ENCODE measurements at places on chromosomes 11 and 22.
A peak's percentile ranks its signal among the peaks of the same experiment; 100 is the strongest.

- no peak for DNase-seq
- H3K36me3 ChIP-seq, result no peaks in the 10 kb centered on the region
- no peaks in the 10 kb centered on the region for H3K27me3 ChIP-seq
- H3K4me1 ChIP-seq, result no peaks in the 10 kb centered on the region
Measured at GRCh38 chr11:17494019-17494418, 17.4 kb upstream of the ABCC8 start.

DNA sequence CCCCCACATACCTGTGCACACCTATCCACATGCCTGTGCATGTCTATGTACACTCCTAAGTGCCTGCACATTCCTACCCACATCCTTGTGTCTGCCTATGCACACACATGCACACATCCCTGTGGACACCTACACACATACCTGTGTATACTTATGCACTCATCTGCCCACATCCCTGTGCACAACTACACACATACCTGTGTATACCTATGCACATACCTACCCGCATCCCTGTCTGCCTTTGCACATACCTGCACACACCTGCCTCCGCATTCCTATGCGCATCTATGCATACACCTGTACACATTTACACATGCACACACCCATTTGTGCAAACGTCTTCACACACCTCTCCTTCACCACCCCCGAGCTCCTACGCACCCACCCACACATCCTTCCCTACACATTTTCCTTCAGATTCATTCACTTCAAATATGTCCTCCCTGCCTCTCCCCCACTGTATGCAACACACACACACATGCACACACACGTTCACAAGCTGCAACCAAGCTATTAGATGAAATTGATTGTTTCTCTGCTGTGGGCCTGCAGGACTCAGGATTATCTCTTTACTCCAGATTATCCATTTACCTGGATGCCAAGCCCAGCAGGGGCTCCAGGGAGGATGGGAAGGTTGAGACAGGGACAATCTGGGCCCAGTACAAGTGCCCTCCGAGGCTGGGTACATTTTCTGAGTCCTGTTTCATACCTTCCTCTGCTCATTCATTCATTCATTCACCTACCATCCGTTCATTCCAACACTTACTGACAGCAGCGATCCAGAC lies 53.2 kb downstream of the TSPAN18 start:
- H3K4me3 ChIP-seq, result no peak overlapping the region
- no peak for DNase-seq
- no peaks in the 10 kb centered on the region for H3K27me3 ChIP-seq
- no peaks in the 10 kb centered on the region for H3K36me3 ChIP-seq

- no peak for DNase-seq
- no peak overlapping the region for H3K27ac ChIP-seq
- H3K36me3 ChIP-seq, result no peaks in the 10 kb centered on the region
Measured at GRCh38 chr11:117973503-117973860, 12.7 kb upstream of the IL10RA start.

DNA sequence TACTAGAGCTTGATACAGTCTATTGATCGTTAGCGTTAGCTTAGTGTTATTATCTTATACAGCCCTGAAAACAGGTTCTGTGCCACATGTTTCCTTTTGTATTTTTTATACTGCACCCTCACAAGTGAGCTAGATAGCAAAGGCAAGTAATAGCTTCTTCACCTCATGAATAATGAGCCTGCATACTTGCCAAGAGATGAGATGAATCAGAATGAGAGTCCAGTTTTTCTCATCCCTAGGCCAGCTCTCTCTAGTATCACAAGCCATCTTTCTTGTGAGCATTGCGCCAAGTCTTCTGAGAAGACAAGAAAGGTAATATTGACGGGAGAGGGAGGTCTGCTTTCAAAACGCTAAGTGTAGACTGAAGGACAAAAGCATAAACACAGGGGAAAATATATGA lies 8.7 kb upstream of the CARD18 start:
- H3K4me3 ChIP-seq, result no peak overlapping the region
- no peaks in the 10 kb centered on the region for H3K4me1 ChIP-seq
- DNase-seq, result no peak
- H3K27ac ChIP-seq, result no peak overlapping the region
- H3K27me3 ChIP-seq, result no peaks in the 10 kb centered on the region

DNA sequence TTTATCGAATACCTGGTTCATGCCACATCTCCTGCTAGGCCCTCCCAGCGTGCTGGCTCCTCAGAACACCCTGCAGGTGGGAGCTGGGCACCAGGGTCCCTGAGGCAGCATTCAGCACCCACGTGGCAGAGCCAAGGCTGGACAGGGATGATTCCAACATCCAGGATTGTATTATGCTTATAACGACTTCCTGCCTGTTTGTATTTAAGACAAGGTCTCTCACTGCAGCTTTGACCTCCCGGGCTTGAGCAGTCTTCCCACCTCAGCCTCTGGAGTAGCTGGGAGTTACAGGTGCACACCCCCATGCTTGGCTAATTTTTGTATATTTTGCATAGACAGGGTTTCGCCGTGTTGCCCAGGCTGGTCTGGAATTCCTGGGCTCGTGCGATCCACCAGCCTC lies 64.7 kb upstream of the WNT7B start:
- no peaks in the 10 kb centered on the region for H3K36me3 ChIP-seq
- no peaks in the 10 kb centered on the region for H3K27me3 ChIP-seq
- H3K4me3 ChIP-seq, result no peak overlapping the region
- no peak for DNase-seq
- H3K27ac ChIP-seq, result peak overlapping the region; percentile 62
- H3K4me1 ChIP-seq, result peaks cover 62% of the 10 kb centered on the region

DNA sequence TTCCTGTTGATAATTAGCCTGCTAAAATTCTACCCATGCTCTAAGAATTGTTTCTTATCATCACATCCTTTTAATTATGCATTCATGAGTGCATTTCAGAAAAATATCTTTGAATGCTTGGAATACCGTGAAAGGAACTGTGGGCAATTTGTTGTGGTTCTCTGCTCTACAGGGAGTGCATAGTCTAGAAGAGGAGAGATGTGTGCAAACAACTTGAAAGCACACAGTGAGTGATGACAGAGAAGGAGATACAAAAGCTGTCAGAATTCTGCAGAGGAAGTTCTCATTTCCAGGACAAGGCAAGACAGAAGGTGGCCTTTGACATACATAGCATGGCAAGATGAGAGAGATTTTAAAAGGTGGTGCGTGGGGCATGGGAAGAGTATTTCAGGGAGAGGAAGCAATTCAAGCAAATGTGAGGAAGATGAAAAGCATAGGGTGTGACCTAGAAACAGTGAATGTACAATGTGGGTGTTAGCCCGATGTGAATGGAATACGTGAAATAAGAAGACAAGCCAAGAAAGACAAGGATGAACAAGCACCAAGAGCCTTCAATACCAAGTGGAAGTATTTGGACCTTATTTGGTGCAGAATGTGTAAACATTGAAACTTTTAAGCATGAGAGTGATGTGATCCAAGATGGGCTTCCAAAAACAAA lies 5.0 kb downstream of the MMP8 start:
- no peaks in the 10 kb centered on the region for H3K4me1 ChIP-seq
- no peak overlapping the region for H3K4me3 ChIP-seq
- DNase-seq, result no peak
- H3K27me3 ChIP-seq, result no peaks in the 10 kb centered on the region
- no peak overlapping the region for H3K27ac ChIP-seq
- no peaks in the 10 kb centered on the region for H3K36me3 ChIP-seq

- H3K36me3 ChIP-seq, result no peaks in the 10 kb centered on the region
- H3K27ac ChIP-seq, result no peak overlapping the region
Measured at GRCh38 chr11:83120327-83120726, 36.6 kb upstream of the PCF11 start.

All from pancreas (tissue), 10 donors.